ENCODE measurements at places on chromosomes 1 and 21.

GRCh38 chr1:5231541-5232315, 577.3 kb downstream of the AJAP1 start:
- no peak overlapping the region for H3K4me3 ChIP-seq
- no peak for DNase-seq
- H3K27me3 ChIP-seq: peaks cover 7% of the 10 kb centered on the region
- H3K27ac ChIP-seq: no peak overlapping the region
- peaks cover 3% of the 10 kb centered on the region for H3K4me1 ChIP-seq

- no peaks in the 10 kb centered on the region for H3K4me1 ChIP-seq
- DNase-seq: no peak
- H3K36me3 ChIP-seq: no peaks in the 10 kb centered on the region
- H3K27ac ChIP-seq: no peak overlapping the region
- no peak overlapping the region for H3K4me3 ChIP-seq
- H3K27me3 ChIP-seq: peaks cover 2% of the 10 kb centered on the region
These were observed 19.1 kb downstream of the MATN1 start for GRCh38 chr1:30704271-30704670.

DNA sequence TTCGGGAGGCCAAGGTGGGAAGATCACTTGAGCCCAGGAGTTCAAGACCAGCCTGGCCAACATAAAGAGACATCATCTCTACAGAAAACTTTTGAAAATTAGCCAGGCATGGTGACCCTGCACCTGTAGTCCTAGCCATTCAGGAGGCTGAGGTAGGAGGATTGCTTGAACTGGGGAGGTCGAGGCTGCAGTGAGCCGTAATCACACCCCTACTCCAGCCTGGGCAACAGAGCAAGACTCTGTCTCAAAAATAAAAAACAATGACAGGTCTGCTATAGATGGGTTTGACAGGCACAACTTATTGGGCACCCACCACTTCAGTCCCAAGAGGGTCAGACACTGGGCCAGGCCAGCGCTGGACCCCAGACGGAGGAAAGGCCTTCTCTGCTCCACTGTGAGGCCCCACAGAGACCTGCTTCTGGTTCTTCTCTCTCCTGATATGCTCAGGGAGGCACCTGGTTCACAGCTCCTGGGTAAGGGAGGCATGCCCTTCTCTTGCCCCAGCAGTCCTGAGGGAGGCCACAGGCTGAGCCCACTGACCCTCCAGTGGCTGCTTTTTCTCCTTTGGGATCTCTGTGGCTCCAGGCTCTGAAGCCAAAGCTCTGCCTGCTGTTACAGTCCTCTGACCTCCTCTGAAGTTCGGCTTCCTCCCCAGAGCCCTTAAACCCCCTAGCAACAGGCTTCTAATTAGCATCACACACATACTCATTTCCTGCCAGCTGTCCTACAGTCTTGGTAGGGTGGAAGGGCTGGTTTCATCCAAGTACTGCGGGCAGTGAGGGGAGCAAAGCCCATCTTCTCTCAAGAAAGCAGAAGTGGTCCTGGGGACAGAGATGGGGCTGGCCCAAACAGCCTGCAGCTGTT, 14.4 kb downstream of the S100A16 start:
- no peaks in the 10 kb centered on the region for H3K27me3 ChIP-seq
- DNase-seq: peak; percentile 32
- H3K4me3 ChIP-seq: no peak overlapping the region
- H3K36me3 ChIP-seq: no peaks in the 10 kb centered on the region
- peak overlapping the region; percentile 59 for H3K27ac ChIP-seq

DNA sequence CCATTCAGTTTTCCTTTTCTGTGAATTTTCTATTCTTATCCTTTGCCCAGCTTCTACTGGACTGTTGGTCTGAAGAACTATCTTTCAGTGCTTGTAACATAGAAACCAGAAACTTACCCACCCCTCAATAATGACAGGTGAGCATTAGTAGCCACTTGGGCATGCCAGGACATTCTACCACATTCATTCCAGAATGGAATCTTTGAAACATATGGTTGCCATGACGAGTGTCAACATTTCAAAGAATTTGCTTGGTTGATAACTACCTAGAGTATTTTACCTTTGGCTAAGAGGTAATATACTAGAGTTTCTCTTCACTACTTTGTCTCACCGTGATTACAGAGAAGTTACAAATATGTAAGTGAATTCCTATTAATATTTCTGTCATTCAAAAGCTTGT, at the start of gene MROH9:
MROH9 (plus strand) TSS at position 304 of the 400 bp plus-strand sequence. CDS start 10,023 bp downstream, outside the sequence.
- no peaks in the 10 kb centered on the region for H3K36me3 ChIP-seq
- H3K27me3 ChIP-seq: peaks cover 8% of the 10 kb centered on the region
- H3K27ac ChIP-seq: no peak within 1 kb of the TSS
- no peak for DNase-seq

- peak overlapping the region; percentile 65 for H3K27ac ChIP-seq
- H3K27me3 ChIP-seq: no peaks in the 10 kb centered on the region
- peaks cover 68% of the 10 kb centered on the region for H3K36me3 ChIP-seq
- no peak overlapping the region for H3K4me3 ChIP-seq
- DNase-seq: peak; percentile 9
These were observed 20.6 kb downstream of the RUNX3 start for GRCh38 chr1:24909388-24909898.

DNA sequence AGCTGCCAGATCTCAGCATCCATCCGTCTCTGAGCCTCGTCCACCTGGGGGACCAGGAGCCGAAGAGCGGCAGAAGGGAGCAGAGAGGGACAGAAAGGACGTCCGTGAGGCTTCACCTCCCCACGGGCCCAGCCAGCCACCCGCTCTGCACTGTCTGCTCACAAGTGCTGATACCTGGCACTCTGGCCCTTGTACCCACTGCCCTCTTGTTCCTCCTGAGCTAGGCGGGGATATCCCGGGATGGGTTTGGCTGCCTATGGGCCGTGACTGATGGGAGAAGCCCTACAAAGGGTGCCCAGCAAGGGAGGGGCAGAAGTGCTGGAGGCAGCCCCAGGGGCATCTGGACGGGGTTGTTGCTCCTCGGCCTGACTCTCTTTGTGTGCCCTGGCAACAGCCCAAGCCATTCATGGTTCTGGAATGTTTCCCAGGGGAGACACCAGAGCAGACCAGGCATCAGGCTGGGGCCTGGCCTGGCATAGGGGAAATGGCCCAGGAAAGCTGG, 57.6 kb downstream of the LDLRAD2 start:
- DNase-seq: no peak
- no peak overlapping the region for H3K27ac ChIP-seq
- no peaks in the 10 kb centered on the region for H3K27me3 ChIP-seq

GRCh38 chr1:227093309-227093708, 153.2 kb downstream of the COQ8A start:
- H3K27ac ChIP-seq: no peak overlapping the region
- DNase-seq: no peak
- H3K27me3 ChIP-seq: no peaks in the 10 kb centered on the region
- no peaks in the 10 kb centered on the region for H3K4me1 ChIP-seq
- H3K36me3 ChIP-seq: peaks cover 2% of the 10 kb centered on the region
- no peak overlapping the region for H3K4me3 ChIP-seq

DNA sequence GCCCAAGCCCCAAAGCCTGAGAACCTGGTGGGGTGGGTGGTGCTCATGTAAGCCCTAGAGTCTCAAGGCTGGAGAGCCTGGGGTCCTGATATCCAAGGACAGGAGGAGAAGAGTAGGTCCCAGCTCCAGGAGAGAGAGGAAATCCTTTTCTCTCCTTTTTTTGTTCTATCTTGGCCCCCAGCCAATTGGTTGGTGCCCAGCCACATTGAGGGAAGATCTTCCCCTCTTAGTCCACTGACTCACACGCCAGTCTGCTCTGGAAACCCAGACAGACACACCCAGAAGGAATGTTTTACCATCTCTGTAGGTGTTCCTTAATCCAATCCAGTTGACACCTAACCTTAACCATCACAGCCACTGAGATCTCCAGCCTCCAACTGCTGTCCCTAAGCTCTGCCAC, 16.2 kb upstream of the LIN9 start:
- H3K27me3 ChIP-seq: peaks cover 3% of the 10 kb centered on the region
- DNase-seq: no peak
- no peak overlapping the region for H3K27ac ChIP-seq
- H3K4me1 ChIP-seq: no peaks in the 10 kb centered on the region
- H3K36me3 ChIP-seq: no peaks in the 10 kb centered on the region
